ENCODE measurements at places on chromosomes 7 and 10.

DNA sequence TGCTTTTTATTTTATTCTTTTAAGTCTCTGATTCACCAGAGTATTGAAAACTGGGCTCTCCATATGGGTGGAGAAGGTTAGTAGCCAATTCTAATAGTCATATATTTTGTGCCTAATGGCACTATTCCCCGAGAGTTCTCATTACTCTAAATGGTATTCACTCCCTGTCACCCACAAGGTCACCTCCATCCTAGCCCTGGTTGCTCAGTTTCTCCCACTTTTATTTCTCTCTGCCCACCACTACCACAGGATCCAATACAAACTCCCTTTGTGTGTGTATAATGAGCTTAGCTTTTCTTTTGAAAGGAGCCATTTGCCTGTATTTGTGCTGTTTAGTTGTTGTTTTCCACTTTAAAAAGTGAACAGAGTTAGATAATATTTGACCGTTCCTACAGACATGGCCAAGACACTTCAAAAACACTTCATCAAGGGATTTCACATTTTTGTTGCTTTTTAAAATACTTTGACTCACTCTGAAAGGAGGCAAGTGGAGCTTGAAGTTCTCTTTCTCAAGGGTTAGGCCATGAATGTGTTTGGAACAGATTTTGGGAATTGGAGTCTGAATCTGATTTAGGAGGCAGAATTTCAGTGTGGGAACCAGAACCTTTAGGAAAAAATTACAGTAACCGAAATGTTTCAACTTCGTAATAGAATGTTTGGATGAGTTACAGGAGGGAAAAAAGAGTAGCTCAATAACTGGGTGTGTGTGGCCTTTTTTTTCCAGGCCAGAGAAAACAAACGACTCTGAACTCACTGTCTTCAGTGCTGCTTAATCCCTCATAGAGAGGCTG lies 321.3 kb downstream of the BICC1 start:
- no peak for DNase-seq

- no peak for DNase-seq
Observed at GRCh38 chr7:49670991-49671390, 102.4 kb upstream of the VWC2 start.

- DNase-seq, result no peak
Observed at GRCh38 chr7:64889686-64890162, 13.3 kb upstream of the ZNF273 start.

GRCh38 chr10:96636551-96636950 lies 49.7 kb upstream of the TM9SF3 start:
- DNase-seq, result no peak

DNA sequence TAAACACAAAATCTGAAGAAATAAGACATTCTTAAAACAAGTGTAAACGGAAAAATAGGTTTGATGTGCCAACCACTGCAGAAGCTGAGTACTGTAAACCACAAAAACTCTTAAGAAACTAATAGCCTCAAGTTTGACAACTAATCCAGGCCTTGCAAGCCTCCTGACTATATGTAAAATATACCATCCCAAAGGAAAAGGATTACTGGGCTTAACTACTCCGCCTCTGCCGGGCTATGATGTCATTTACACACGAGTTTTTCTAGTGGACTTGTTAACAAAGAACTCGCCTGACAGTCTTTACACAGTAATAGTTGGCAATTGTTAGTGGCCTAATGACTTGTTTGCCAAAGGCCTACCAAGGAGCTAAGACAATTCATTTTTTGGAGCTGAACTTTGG lies 2.1 kb downstream of the KIF5B start:
- no peak for DNase-seq

- no peak for DNase-seq
Observed at GRCh38 chr7:94901981-94902380, 5.4 kb upstream of the PPP1R9A start.

DNA sequence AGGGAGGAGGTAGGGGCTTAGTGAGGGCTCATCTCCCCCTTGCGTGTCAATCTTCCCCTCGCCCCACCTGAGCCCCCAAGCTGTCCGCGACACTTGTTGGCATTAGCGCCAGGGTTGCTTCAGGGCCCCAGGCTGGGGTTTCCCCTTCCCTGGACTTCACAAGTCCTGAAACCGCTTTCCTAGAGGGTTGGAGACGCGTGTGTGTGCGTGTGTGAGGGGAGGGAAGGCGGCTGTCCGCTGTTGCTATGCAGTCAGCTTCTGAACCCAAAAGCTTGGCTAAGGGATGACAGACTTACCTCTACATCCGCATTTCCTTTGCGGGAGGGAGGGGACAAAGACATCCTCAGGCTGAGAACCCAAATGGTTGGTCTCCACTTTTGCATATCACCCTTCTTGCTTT lies 803 bp downstream of the GOLGA7B start:
- no peak for DNase-seq

DNA sequence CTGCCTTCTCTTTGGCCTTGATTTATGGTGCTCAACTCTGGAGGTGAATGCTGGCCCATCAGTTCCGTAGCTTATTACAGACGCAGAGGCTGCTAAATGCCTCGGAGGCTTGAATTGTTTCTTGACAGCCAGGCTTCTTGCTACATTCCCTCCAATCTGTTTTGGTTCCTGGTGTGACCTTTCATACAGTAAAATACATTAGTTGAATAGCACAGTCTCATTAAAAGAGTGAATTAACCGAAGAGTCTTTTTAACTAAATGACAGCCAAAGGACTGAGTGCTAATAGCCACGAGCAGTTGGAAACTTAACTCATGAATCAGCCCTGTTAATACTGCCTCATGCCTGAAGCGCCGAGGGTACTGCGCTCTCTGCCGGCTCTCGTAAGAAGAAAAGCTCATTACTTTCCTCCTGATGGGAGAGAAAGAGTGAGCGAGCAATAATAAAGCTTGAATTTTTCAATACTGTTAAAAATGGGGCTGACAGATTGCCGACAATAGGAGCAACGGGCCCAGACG lies 236.4 kb upstream of the GPR26 start:
- DNase-seq, result no peak

DNA sequence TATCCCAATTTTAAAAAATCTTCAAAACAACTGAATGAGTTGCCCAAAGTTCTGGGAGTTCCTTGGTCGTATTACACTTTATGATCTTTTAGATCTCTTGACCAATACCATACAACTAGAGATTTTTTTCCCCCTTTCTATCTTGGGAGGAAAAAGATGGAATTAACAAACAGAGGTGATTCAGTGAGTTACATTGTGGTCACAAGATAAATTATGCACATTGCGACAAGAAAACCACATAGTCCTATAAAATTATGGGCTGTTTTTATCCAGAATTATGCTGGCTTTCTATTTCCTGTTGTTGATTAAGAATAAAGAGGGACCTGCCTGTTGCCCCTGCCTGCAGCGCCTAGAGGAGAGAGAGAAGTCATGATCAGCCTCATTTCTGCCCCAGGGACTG lies 8.2 kb upstream of the SGPL1 start:
- DNase-seq, result no peak

DNA sequence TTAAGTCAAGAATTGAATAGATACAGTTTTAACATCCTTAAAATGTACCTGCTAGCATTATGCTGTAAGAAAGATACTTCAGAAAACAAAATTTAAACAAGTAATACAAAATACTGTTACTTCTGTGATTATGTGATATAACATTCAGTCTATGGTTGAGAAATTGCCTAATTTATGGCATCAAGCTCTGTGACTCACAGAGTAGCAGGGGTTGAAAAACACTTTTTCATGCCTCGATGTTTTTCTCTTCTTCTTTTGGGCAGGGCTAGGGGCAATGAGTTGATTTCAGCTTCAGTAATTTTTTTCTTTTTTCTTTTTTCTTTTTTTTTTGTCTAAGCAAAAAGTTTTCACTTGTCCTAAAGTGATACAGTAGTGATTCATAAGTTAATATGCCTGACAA lies 209.2 kb downstream of the MBL2 start:
- no peak for DNase-seq

GRCh38 chr10:110522365-110522988 lies 24.8 kb downstream of the DUSP5 start:
- no peak for DNase-seq

DNA sequence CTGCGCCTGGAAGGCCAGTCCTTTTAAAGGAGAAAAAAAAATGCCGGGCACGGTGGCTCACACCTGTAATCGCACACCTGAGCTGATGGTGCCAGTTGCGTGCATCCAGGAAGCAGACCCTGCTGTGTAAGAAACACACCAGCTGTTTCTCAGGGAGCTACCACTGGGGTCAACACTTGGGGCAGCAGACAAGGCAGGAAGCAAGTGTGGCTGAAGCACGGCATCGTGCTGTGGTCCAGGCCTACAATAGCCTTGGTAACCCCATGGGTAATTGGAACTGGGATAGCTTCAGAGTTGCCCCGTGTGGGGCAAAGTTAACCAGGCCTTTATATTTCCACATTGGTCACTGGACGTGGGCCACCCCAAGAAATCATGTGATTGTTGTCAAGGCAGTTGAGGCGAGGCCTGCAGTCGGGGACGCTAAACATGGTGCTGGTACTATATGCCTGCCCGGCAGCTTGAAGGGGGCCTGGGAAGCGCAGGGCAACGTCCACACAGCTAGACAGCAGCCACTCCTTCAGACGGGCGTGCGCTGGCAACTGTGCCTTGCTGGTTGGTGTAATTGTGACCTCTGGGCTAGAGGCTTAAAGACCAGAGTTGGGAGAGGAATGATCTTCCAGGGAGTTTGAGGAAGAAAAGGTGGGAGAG lies 2.5 kb upstream of the TACR2 start:
- DNase-seq, result no peak

GRCh38 chr7:74417419-74417971 lies 36.2 kb upstream of the GTF2IRD1 start:
- DNase-seq, result peak; percentile 93

- DNase-seq, result no peak
Observed at GRCh38 chr10:60906411-60906810, 37.6 kb downstream of the RHOBTB1 start.

DNA sequence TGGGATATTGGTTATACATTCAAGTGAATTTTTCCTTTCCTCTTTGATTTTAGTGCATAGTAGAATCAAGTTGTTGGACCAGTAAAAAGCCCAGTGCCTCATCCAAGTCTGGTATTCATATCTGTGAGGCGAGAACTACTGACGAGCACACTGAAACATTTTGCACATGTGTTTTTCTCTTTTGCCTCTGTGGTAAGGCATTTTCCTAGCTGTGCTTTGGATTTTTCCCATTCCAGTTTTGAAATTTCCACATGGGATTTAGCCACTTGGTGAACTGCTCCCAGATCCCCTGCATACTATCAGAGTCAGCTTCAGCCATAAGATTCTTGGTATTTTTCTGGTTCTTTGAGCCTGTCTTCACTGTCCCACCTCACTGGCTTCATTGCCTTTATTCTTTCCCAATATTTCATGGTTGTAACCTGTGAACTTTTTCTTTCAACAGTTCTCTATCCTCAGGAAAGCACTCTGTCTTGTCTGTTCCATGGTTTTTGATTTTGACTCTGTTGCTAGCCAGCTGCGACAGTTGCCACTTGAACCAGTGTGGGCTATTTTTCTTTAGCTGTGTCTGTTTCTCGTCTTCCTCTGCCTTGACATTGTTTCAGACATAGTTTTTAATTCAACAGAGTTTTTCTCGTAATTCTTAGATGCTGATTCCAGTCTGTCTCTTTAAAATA lies 239.0 kb downstream of the REEP3 start:
- no peak for DNase-seq

DNA sequence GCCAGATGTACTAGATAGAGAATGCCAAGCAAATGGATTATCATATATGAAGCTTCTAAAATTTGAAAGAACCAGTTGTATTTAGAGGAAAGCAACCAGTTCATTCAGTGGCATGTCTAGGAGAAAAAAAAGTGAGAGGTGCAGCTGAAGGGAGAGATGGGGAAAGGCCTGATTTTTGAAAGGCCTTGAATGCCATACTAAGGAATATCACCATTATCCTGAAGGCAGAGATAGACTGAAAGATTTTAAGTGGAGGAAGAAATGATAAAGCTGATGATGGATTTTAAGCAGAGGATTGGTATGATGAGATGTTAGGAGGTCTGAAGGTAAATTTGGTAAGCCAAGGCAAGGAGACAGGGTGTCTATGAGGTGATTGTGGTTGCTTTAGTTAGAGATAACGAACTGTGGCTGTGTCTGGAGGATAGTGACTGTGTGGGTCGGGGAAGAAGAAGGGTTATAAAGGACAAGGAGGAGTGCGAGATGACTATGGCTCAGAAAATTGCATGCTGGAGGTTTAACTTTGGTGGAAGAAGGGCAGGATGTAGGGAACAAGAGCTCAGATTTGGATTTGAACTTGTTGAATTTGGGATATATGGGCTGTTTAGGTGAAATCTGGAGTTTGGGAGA lies 330.8 kb downstream of the EXOC4 start:
- no peak for DNase-seq

DNA sequence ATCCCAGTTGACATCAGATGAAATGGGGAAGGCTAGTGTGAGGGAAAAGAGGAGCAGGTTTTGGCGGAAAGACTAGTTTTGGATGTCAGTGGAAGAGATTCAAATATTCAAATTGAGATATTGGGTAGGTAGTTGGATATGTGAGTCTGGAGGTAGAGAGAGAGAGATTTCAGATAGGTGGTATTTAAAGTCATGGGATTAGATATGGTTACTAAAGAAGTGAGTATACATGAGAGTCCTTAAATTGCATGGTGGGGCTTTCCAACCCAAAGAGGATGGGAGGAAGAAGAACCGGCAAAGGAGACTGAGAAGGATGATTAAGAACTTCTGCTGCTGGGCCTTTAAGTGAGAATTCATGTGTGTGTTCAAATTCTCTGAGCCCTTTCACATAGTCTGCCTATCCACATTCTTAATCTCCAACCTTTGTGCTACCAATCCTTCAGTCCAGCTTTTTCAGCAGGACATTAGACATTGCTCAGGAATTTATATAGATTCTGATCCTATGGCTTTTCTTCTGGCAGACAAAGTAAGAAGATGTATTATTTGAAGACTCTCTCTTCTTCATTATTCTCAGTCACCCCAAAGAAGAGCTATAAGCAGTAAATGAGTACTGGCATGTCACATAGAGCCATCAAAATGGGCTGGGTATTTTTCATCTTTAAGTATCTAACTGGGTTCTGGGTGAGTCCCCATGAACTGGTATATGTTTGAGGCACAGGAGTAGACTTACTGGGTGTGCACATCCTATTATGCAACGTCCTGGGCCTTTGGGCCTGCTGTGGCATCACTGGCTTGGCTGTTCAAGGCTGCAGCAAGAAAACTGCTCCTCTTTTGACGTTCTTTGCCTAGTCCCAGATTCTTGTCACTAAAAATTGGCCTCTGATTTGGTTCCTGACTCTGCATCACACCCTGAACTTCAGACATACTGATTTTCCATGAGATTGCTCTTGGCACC lies 33.6 kb downstream of the ST7 start:
- no peak for DNase-seq

- no peak for DNase-seq
Observed at GRCh38 chr7:135263321-135263970, 29.8 kb downstream of the STRA8 start.

- DNase-seq, result no peak
Observed at GRCh38 chr7:158107806-158108205, 479.8 kb downstream of the PTPRN2 start.

Data from GM13976 (cell line).